ENCODE measurements at places on chromosomes 4 and X.

DNA sequence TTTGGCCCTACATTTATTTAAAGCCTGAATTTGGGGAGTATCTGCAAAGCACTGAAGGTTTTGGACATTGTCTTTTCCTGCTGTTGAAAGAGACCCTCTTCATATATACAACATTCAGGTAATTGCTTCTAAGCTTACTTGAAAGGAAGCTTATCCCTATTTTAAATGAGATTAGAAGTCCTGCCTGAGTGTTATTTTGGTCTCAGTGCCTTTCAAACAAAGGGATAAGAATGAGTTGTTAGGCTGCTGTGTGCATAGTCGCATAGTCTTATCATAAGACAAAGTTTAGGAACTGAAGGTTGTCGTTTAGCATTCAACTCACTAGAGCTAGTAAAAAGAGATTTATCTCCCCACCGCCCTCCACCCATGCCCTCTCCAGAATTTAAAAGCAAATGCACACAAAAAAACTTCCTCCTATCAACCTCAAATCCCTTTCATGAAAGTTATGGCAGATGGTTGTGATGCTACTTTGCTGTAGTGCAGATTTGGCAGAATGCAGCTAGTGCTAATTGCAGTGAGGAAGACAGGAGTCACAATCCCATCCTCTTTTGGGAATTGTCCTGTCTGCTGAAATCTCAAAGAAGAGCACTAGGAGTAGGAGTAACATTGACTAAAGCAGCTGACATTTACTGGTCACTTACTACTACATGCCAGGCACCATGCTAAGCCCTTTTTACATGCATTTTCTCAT is 5.8 kb downstream of the HERC3 start:
- no peak for DNase-seq

GRCh38 chr4:179372746-179373145 is 1930.5 kb upstream of the AGA start:
- no peak for DNase-seq

- no peak for DNase-seq
These were observed 634.2 kb upstream of the NR3C2 start for GRCh38 chr4:149076401-149076800.

GRCh38 chr4:105236916-105237311 is 90.2 kb downstream of the TET2 start:
- no peak for DNase-seq

DNA sequence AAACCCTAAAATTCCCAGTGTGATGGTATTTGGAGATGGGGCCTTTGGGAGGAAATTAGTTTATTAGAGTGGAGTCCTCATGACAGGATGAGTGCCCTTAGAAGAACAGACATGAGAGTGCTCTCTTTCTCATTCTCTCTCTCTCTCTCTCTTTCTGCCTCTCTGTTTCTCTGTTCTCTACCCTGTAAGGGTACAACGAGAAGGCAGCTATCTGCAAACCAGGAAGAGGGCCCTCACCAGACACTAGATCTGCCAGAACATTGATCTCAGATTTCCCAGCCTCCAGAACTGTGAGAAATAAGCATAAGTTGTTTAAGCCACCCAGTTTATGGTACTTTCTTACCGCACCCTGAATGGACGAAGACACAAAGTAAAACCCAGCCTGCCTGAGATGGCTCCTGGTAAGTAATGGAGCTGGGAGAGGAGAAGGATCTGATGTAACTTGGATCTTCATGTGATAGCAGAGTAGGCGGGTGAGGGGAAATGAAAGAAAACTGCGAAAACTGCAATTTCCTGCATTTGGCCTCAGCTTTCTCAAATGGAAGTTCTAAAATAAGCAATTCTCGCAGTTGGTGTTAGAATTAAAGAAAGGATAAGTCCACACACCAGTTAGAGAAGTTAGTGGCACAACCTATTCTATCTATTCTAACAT is 8.7 kb upstream of the CDS1 start:
- DNase-seq: peak; percentile 89

GRCh38 chr4:153159728-153160221 is 44.5 kb upstream of the TRIM2 start:
- DNase-seq: peak; percentile 29

GRCh38 chr4:53589511-53589910 is 1.8 kb downstream of the LNX1 start:
- no peak for DNase-seq

DNA sequence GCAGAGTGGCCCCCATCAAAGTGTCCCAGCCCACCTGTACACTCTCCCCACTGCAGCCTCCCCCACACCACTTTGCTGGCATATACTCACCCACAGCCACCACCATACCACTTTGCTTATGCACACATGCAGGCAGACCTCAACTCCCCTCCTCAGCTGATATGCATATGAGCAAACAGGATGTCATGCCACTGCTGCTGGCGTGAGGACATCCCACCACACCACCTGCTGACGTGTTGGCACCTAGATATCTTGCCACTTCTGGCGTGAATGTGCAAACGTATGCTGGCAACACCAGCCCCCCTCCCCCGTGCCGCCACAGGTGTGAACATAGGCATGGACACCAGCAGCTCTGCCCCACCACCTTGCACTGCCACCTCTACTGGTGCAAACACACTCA is 22.4 kb upstream of the MAGEA8 start:
- no peak for DNase-seq

DNA sequence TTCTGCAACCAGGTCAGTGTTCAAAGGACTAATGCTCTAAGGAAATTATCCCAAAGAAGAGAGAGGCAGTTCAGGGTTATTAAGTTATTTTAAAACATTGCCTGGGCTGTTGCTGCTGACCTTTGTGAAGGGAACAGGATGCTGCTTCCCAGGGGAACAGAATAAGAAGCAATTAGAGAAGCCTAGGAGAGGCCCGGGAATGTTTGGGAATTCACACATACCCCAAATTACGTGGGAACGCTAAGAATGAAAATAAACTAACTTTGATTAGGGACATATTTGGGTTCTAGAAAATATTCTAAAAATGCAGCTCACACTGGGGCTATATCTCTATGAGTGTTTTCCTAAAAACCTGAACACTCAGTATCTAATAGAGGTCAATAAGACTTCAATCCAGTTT is 243.1 kb upstream of the FTHL17 start:
- DNase-seq: no peak

GRCh38 chr4:25608644-25609043 is 47.0 kb upstream of the SLC34A2 start:
- DNase-seq: no peak

DNA sequence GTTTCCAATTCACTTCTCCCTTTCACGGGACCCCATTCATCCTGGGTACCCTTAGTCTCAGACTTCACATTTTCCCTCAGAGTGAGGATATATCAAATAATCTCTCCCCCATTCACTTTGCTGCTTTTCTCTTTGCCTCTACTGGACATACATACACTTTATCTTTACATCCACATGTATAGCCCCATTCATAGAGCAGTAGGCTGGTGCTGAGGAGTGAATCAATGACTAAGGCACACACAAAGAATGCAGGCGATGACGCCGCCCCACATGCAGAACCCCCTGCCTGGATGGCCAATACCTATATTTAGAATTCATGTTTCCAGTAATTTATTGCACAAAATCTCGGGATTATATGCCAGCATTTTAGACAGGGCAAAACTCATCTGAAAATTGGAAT is 554.3 kb upstream of the TENM3 start:
- DNase-seq: no peak

DNA sequence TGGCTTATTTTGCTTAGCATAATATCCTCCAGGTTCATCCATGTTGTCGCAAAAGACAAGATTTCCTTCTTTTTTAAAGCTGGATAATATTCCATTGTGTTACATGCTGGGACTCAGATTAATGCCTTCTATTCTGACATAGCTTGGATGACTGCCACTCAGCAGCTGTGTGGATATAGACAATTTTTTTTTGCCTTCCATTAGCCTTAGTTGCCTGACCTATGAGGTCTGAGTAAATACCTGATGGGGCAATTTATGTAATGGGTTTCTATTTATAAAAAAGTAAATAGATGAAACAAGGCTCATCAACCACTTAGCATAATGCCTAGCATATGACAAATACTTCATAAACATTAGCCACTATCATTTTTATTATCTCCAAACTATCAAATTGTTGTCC is 515.4 kb downstream of the ZNF674 start:
- no peak for DNase-seq

- DNase-seq: no peak
These were observed 33.7 kb downstream of the CD38 start for GRCh38 chr4:15811703-15812337.

DNA sequence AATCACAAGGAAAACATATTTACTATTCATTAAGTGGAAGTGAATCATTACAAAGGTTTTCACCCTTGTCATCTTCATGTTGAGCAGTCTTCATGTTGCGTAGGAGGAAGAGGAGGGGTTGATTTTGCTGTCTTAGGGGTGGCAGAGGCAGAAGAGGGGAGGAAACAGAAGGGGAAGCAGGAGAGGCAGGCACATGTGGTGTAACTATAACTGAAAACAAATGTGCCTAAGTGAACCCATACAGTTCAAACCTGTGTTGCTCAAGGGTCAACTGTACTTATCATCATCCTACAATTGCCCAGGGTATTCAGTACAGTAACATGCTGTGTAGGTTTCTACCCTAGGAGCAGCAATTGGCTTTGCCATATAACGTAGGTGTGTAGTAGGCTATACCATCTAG is 47.2 kb downstream of the SYNPO2 start:
- peak; percentile 1 for DNase-seq

GRCh38 chr4:112348488-112349158 is 51.5 kb downstream of the ALPK1 start:
- DNase-seq: no peak
